Prostate gland (tissue), 2 donors: ENCODE measurements at places on chromosomes 5 and 9.

DNA sequence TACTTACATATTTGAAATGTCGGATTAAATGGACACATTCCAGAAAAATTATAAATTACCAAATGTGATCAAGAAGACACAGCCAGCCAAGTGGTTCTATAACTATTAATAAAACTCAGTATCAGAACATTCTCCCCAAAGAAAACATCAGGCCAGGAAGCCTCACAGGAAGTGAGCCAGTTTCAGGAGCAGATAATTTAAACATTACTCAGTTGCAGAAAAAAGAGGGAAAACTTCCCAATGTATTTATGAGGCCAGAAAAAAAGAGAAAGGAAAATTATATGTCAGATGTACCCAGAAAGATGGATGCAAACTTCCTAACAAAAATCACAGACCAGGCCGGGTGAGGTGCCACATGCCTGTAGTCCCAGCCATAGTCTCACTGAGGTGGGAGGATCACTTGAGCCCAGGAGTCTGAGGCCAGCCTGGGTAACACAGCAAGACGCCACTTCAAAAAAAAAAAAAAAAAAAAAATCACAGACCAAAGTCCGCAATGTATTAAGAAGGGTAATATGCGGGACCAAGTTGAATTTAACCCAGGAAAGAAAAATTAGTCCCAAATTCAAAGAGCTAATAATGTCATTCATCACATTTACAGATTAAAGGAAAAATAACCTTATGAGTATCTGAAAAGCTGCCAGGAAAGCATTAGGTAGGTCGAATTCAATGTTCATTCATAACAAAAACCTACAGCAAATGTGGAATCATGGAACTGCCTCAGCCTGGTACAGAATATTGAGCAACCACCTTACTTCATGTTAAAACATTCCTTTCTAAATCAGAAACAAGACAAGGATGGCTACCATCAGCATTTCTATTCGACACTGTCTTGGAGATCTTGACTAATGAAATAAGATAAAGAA lies 37.2 kb upstream of the NRARP start:
- H3K4me1 ChIP-seq: no peaks in the 10 kb centered on the region
- H3K4me3 ChIP-seq: no peak overlapping the region
- no peak for DNase-seq
- H3K27ac ChIP-seq: no peak overlapping the region

GRCh38 chr9:127140842-127141675 lies 18.6 kb upstream of the ANGPTL2 start:
- no peaks in the 10 kb centered on the region for H3K27me3 ChIP-seq
- H3K4me3 ChIP-seq: no peak overlapping the region
- H3K27ac ChIP-seq: no peak overlapping the region
- H3K4me1 ChIP-seq: no peaks in the 10 kb centered on the region
- DNase-seq: no peak

- H3K36me3 ChIP-seq: no peaks in the 10 kb centered on the region
- H3K4me3 ChIP-seq: no peak overlapping the region
- H3K27me3 ChIP-seq: no peaks in the 10 kb centered on the region
- no peak for DNase-seq
These were observed 163.7 kb upstream of the ACO1 start for GRCh38 chr9:32220750-32221149.

DNA sequence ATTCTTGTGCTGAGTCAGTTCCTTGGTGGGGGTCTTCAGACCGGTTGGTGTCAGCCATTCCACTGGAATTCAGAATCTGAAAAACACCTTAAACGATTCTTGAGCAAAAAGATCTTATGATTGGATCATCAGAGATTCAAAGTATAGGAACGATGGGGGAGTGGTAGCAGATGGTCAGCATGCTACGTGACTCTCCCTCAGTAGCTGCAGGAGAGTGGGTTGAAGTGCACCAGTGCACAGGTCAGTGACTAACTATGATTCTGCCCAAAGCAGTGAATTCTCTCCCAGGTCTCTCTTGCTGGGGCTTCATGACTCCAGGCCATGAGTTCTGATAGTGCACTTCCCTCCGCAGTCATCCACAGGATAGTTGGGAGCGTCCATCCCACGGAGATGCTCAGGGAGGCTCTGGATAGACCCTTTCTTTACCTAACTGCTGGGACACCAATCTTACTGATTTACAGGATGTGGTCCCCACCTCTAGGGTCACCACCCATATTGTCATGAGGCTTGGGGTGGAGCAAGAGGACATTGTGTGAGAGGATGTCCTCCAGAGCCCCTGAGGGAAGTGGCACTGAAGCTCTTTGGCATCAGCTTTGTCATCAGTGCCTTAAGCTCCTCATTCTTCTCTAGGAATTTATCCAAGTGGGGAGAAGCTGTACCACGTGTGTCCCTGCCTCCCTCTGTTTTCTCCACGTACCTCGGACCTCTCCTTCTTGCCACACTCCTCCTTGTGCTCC lies 62.0 kb downstream of the RASGRF2 start:
- H3K27ac ChIP-seq: no peak overlapping the region
- no peak for DNase-seq
- no peak overlapping the region for H3K4me3 ChIP-seq
- no peaks in the 10 kb centered on the region for H3K36me3 ChIP-seq

- H3K36me3 ChIP-seq: no peaks in the 10 kb centered on the region
- no peak overlapping the region for H3K4me3 ChIP-seq
- H3K27ac ChIP-seq: no peak overlapping the region
- peaks cover 4% of the 10 kb centered on the region for H3K27me3 ChIP-seq
- no peaks in the 10 kb centered on the region for H3K4me1 ChIP-seq
- DNase-seq: no peak
These were observed 13.1 kb downstream of the LRRC26 start for GRCh38 chr9:137156567-137157375.

DNA sequence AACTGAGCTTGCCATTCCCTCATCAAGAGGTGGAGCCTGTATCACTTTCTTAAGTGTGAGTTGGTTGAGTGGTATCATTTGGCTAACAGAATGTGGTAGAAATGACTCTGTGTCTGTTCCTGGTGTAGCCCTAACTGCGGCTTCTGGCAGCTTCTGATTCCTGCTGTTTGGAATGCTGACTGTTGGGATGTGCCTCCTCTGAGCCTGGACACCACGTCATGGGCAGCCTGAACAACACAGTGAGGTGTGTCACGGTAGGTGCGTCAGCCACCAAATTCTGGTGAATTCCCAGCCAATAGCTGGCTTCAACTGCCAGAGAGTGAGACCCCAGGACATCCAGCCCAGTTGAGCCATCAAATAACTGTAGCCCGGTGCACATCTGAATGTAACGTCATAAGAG lies 6.1 kb upstream of the C9orf152 start:
- no peaks in the 10 kb centered on the region for H3K4me1 ChIP-seq
- H3K4me3 ChIP-seq: no peak overlapping the region
- DNase-seq: no peak
- H3K27me3 ChIP-seq: no peaks in the 10 kb centered on the region
- H3K27ac ChIP-seq: no peak overlapping the region

DNA sequence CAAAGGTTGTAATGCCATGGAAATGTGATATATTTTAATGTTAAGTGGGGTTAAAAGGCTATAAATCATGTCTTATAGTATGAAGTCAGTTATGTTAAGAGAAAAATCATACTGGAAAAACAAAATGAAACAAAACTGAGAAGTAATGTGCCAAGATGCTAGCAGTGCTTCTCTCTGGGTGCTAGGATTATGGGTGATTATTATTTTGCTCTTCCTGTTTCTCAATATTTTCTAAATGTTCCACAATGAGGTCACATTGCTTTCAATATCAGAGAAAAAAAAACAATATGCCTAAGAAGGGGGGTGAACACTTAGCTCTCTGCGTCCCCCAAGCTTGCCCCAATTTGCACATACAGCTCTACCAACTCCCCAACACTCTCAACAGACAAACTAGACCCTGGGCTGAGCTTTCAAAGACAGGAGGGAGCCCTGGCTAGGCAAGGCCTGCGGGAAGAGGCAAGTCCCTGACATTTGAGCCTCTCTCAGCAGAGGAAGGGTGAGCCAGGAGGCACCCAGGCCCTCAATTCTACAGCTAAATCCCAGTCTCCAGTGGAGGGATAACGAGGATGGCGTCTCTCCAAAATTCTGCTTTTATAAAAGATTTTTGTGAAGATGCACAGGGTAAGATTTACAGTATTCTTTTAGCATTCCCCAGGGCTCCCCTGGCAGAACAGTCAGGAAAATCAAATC lies 24.4 kb downstream of the WHRN start:
- H3K27me3 ChIP-seq: no peaks in the 10 kb centered on the region
- H3K4me3 ChIP-seq: no peak overlapping the region
- H3K36me3 ChIP-seq: no peaks in the 10 kb centered on the region

DNA sequence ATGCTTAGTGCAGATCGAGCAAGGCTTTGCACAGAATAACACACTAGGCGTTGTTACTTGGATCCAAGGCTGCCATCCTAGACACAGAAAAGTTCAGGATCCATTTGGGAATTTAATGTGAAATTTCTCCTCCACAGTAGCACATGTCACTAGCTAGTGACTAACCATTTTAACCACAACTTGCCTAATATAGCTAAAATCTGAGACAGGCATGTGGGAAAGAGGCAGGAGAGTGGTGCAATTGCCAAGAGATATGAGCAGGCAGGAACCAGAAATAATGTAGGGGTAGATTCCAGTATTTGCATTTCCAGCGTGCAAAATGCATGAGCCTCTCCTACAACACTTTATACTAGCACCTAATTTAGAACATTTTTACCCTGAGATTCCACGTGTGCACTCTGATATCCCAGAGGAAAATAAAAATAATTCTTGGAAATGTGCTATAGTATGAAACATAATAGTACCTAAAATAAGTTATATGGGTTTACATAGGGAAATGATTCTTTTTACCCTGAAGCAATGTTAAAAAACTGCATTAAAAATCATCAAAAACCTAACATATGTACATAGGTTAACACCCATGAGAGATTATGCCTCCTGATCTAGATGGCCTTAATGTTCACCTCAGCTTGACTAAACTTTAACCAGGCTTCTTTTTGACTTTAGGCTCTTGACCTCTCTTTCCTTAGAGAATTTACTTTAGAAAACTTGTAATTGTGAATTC lies 1230.6 kb upstream of the NUDT12 start:
- H3K27ac ChIP-seq: no peak overlapping the region
- DNase-seq: no peak
- H3K4me1 ChIP-seq: no peaks in the 10 kb centered on the region
- no peak overlapping the region for H3K4me3 ChIP-seq
